ENCODE measurements at places on chromosomes 11 and 22.
A peak's percentile ranks its signal among the peaks of the same experiment; 100 is the strongest.

DNA sequence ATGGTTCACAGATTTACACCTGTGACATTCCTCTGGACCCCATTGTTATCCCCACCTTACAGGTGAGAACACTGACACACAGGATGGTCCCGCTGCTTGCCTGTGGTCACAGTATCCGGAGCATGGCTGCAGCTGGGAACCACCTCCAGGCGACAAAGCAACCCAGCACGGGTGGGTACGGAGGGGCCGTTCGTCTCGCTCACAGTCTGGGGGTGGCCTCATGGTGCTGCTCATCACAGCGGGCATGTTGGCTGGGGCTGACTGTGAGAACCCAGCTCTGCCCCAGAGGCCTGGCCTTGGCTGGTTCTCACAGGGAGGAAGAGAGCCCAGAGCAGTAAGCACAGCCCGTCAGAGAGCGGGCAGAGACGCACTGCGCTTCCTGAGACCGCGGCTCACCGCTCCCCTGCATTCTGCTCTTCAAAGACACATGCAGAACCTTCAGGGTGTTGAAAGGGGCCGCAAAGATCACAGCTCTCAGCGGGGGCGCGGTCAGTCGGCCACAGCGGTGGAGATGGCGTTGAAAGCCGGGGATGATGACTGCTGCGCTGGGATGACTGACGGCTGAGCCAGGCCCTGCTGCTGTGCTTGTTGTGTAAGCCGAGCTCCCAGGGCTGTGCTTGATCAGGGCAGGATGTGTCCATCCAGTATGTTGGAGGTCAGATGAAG, 423.0 kb downstream of the BRD1 start:
- DNase-seq = no peak

DNA sequence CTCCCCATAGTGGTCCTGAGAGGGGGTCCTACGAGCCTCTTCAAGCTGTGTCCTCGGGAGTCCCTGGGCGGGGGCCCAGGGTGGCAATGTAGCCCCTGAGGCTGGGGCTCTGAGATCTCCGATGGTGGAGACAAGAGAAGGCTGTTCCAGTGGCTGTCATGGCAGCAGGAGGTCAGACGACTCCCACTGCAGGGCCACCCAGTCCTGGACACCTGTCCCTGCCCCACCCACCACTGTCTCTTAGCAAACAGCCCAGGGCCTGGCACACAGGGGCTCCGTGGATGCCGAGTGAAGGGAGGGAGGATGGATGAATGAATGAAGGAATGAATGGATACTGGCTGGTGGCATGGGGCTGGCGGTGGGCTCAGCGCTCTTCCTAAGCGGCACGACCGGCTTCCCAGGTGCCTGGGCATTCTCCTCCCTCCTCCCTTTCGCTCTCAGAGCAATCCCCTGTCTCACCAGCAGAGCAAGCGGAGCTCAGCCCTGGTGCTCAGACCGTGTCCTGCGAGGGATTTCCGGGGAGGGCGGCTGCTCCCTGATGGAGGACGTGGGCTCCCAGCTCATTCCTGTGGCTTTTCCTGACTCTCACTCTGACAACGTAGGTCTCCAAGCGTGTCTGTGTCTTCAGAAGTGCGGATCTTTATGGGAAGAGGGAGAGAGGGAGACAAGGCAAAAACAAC, 1272.6 kb downstream of the BRD1 start:
- DNase-seq = no peak

DNA sequence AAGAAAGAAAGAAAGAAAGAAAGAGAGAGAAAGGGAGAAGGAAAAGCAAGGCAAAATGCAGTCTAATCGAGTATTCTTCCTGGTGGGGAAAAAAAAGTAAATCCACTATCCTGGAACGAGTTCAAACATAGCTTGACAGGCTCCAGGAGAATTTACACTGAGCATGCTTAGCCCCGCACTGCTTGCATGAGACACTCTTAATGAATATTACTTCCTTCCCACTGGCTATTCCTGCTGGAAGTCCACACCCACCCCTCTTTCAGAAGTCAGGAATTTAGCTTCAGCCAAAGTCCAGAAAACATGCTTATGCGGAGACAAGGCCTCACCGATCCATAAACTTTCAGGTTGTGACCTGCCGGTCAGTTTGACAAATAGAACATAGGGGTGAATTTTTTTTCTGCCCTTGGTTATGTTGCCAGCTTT, 251.8 kb upstream of the BLID start:
- DNase-seq = no peak

DNA sequence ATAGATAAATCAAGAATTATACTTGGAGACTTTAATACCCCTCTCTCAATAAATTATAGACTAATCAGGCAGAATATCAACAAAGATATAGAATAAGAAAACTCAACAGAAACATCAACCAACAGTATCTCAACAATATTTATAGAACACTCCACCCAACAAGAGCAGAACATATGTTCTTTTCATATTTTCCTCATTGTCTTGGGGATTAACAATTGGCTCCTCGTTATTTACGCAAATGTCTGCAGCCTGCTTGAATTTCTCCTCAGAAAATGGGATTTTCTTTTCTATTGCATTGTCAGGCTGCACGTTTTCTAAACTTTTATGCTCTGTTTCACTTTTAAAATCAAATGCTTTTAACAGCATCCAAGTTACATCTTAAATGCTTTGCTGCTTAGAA, 37.0 kb upstream of the FBLN1 start:
- DNase-seq = no peak

GRCh38 chr22:38350444-38351359, 33.5 kb upstream of the CSNK1E start:
- no peak for DNase-seq

- no peak for DNase-seq
These were observed 14.4 kb upstream of the CDC42EP1 start for GRCh38 chr22:37545703-37546436.

- no peak for DNase-seq
These were observed 96.9 kb upstream of the CTSC start for GRCh38 chr11:88434333-88434976.

DNA sequence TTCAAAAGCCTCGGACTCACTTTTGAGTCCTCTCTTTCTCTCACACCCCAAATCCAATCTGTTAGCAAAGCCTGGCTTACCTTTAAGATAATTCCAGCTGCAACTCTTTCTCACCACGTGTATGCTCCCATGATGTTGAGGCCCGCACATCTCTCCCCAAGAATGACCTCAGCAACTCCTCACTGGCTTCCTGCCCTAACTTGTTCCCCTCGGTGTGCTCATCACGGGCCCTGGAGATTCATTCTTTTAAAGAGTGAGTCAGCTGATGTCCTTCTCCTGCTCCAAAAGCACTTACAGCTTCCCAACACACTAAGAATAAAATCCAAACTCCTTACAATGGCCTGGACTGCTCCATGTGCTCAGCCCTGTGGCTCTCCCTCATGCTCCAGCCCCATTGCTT, 1041.3 kb downstream of the OPCML start:
- no peak for DNase-seq

DNA sequence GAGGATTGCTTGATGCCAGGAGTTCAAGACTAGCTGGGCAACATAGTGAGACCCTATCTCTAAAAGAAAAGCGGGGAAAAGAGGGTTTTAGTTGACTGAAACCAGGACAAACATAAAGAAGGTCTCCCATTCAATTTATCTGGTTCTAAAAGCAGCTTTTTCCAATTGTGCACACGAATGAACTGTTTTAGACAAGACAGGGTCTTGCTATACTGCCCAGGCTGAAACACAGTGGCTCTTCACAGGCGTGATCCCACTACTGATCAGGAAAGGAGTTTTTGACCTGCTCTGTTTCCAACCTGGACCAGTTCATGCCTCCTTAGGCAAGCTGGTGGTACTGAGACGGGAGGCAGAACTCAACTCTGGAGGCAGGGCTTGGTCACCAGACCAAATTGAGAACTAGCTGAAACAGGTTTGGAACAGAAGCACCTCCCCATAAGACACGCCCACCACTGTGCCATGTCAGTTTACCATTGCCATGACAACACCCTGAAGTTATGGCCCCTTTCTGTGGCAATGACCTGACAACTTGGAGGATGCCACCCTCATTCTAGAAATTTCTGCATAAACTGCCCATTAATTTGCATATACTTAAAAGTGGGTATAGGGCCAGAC, 2.8 kb upstream of the NUCB2 start:
- DNase-seq = no peak

DNA sequence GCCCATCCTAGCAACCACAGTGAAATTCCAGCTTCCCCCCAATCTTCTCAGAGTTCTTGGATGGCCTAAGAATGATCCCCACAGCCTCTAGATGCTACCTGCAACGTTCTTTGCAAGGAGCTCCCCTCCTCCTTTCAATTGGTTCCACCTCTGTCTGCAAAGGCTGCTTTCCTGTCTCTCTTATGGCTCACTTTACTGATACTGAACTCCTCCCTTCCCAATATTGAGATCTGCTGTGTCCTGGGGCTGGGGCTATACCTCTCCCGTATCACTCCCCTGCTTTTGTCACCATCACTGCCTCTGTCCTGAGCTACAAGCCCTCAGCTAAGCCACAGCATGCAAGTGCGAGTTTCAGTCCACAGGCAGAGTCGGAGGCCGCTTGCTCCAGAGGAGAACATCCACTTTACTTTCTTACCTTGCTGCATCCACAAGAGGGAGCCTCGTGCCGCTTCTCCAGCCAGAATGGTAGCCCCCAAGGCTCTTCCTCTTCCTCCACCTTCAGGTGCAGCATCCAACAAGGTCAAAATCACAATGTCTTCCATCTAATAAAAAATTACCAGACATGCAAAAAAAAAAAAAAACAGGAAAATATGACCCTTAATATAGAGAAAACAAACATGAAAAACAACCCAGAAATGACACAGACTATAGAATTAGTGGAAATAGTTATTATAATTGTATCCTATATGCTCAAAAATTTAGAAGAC, 48.6 kb upstream of the TMEM45B start:
- DNase-seq = no peak

DNA sequence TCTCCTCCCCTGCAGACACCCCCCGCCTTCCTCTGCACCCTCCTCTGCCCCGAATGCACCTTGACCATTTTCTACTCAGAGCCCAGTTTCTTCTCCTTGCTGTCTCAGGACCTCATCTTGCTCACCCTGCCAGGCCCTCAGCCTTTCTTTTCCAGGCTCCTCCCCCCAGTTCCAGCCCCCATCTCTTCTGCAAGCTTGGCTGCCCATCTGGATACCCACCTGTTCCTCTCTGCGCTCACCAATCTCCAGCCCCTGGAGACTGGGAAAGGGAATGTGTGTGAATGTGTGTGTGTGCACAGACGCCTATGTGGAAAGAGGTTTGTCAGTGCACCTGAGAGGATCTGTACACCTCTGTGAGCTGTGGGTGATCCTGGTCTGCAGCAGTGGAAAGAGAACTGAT, 36.4 kb downstream of the SLC22A12 start:
- no peak for DNase-seq

DNA sequence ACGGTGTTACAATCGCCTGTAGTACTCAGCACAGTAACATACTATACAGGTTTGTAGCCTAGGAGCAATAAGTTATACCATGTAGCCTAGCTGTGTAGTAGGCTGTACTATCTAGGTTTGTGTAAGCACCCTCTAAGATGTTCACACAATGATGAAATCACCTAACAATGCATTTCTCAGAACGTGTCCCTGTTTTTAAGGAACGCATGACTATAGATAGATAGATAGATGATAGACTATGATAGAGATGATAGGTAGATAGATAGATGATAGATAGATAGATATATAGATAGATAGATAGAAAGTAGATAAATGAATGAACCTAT, 203.9 kb downstream of the FAM76B start:
- DNase-seq = no peak

DNA sequence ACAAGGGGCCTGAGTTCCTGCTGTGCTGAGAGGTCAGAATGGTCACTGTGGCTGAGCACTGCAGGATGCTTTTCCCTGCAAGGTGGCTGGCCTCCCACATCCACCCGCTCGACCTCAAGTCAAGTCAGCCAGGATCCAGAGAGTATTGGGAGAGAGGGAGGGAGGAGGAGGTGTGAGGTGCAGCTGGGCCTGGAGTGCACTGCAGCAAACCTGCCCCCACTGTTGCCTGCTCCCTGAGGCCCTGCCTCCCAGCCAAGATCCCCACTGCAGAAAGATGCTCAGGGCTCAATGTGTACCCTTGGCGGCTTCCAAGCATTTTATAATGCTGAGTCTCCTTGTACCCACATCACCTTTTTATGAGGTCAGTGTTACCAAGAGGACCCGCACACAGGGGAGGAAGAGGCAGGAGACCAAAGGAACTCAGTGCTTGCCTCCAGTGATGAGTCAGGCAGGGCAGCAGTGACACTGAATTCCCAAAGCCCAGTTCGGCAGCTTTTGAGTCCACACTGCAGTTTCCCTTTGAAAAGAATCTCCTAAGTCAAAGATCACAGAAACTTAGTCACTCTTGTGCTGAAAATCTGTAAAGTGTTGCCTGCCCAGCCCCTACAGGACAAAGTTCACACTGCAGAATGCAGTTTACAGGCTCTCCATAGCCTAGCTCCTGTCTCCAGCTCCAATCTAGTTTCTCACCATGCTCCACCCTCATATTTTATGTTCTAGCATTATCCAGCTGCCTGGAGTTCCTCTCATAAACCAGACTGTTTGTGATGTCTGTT, 3.1 kb downstream of the ENDOD1 start:
- DNase-seq = peak; percentile 85

GRCh38 chr11:20110908-20111669, 49.2 kb downstream of the DBX1 start:
- DNase-seq = peak; percentile 47

DNA sequence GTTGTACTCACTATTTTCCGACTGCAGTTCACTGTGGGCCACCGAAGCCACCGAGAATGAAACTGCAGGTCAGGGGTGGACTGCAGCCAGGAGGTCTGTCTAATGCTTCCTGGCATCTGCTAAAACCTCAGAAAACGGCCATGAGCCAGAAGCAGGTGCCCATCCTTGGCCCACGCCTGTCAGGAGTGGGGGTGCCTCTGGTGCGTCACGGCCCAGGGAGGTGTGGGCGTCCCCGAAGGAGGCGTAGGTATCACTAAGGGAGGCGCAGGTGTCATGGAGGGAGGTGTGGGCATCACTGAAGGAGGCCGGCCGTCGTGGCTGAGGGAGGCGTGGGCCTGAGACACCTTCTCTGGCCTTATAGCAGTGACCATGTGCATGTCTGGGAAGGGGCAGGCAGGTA, 456.2 kb downstream of the TBC1D22A start:
- DNase-seq = no peak

GRCh38 chr11:114188851-114189570, 107.2 kb upstream of the NNMT start:
- DNase-seq = no peak

GRCh38 chr11:18491924-18492323, 34.8 kb downstream of the TSG101 start:
- DNase-seq = no peak

GRCh38 chr11:69465236-69466000, 16.0 kb upstream of the LINC01488 start:
- DNase-seq = no peak

All from RCC 7860 (cell line).